ENCODE measurements at places on chromosomes 2 and 18. TPM values are rescaled to one million over a fixed set of nuclear protein-coding genes. Genes with fewer than 3 reads are reported as not detected.

GREB1 gene
- total RNA-seq, result 0.20 TPM

UGT1A5 gene
- 91.2 TPM for total RNA-seq

GRCh38 chr18:35603528-35603927, 22.0 kb downstream of the GALNT1 start:
- H3K27ac ChIP-seq, result no peak overlapping the region
- H3K36me3 ChIP-seq, result no peaks in the 10 kb centered on the region
- no peaks in the 10 kb centered on the region for H3K4me1 ChIP-seq

- H3K27me3 ChIP-seq, result peaks cover 55% of the 10 kb centered on the region
- H3K36me3 ChIP-seq, result no peaks in the 10 kb centered on the region
- H3K4me1 ChIP-seq, result no peaks in the 10 kb centered on the region
- H3K4me3 ChIP-seq, result no peak overlapping the region
Observed at GRCh38 chr2:75870133-75870532, 159.4 kb upstream of the GCFC2 start.

- H3K4me3 ChIP-seq, result no peak overlapping the region
- DNase-seq, result no peak
- H3K36me3 ChIP-seq, result no peaks in the 10 kb centered on the region
- H3K4me1 ChIP-seq, result no peaks in the 10 kb centered on the region
- no peaks in the 10 kb centered on the region for H3K27me3 ChIP-seq
- H3K27ac ChIP-seq, result no peak overlapping the region
Observed at GRCh38 chr2:226715347-226715990, 84.2 kb downstream of the IRS1 start.

- H3K4me3 ChIP-seq, result no peak overlapping the region
- no peak overlapping the region for H3K27ac ChIP-seq
- peaks cover 60% of the 10 kb centered on the region for H3K36me3 ChIP-seq
- no peak for DNase-seq
Observed at GRCh38 chr2:117943013-117943672, 70.7 kb downstream of the CCDC93 start.
